ENCODE measurements at places on chromosomes 5 and 9.

GRCh38 chr9:79043916-79044315 lies 527.8 kb upstream of the TLE4 start:
- no peak for DNase-seq

DNA sequence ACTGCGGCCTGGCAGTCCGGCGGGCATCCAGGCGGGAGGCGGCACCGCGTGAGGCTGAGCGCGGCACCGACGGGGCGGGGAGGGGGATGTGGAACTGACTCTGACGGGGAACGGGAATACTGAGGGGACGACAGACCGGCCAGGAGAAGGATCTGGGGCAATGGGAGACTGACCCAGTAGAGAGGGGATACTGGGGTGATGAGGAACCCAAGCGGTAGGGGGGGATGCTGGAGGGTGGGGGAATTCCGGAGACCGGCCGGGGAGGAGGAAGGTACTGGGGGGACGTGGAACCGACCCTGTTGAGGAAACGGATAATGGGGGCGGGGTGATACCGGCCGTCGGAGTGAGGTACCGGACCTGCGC lies 423 bp downstream of the IPPK start:
- no peak for DNase-seq

- DNase-seq = no peak
Measured at GRCh38 chr9:34426347-34427074, 31.9 kb downstream of the FAM219A start.

DNA sequence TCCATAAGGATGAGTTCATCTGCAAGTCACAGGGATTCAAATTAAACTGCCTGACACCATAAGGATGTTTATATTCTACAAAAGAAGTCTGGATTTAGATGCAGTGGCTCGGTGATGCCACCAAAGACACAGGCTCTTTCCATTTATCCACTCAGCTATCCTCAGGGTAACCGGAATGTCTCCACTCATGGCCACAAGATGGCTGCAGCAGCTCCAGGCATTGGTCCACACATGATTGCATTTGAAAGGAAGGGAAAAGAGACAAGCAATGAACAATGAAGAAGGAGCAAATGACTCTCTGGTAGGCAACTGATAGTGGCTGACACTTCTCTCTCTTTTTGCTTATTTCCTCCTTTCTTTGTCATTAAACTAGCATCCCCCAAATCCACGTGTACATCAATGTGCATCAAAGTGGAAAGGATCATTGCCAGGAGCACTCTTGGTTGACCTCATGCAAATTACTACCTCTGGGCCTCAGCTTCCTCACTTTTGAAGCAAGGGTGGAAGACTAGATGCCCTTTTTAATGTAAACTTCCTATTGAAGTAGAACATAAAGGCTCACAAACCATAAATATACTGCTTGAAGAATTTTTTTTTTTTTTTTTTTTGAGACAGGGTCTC lies 7.2 kb upstream of the SNX30 start:
- DNase-seq = no peak

GRCh38 chr9:33128570-33128969 lies 38.6 kb downstream of the B4GALT1 start:
- DNase-seq = no peak

GRCh38 chr5:57166276-57166675 lies 7.6 kb upstream of the GPBP1 start:
- no peak for DNase-seq

DNA sequence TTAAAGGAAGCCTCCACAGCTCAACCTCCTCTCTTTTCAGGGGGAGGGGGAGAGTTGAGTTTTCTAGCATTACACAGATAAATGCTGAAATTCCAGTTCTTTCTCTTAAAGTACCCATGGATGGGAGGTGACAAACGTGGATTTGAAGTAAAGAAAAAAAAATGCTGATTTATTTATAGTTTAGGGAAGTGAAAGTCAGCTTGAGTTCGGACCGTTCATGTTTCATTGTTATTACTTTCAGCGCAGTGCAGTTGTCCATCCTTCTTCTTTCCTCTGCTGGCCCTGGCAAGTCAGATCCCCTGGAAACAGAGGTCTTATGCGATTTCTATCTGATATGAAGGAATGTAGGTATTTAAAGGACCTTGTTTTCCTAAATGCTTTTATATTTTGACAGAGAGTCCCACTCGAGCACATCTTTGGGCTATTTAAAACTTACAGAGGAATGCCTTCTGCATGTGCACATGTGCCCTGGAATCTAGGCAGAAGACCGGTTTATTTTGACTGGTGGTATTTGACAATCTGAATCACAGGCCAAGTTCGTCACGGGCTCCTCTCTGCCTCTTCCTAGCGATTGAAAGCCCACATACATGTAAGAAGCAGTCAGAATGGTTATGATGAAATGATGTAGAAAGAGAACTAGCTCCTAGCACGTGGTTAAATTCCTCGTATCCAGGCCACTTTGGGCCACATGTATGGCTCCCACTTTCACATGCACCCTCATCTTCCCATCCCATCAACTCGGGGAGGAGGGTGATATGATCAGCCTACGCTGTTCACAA lies 385.2 kb upstream of the KLF4 start:
- no peak for DNase-seq

DNA sequence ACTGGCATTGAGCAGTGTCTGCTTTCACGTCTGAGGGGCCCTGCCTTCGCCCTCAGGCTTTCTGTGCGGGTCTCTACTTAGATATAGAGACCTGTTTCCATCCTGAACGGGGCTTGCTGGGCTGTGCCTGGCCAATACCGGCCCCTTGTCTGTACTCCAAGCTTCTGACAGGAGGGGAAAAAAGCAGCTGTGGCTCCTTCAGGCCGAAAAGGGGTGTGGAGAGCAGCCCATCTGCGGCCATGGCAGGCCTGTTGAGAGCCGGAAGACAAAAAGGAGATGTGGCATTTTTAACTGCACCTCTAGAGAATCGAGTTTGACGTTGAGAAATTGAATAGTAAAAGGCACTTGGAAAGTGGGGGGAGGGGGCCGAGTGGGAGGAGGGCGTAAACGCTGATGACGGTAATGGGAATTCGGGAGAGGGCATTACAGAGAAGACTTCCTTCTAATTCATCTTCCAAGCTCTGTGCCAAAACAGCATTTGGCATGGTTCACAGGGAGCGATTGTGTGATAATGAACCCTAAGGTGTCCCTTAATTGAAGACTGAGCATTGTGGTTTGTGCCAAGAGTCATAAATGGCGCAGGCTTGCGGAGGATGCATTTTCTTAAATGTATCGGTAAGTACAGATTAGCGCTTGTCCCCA lies 25.1 kb upstream of the PRDM12 start:
- no peak for DNase-seq

GRCh38 chr9:124660341-124660801 lies 110.7 kb downstream of the NR6A1 start:
- peak; percentile 12 for DNase-seq

GRCh38 chr5:151094030-151094851 lies 13.4 kb upstream of the TNIP1 start:
- DNase-seq = peak; percentile 81

DNA sequence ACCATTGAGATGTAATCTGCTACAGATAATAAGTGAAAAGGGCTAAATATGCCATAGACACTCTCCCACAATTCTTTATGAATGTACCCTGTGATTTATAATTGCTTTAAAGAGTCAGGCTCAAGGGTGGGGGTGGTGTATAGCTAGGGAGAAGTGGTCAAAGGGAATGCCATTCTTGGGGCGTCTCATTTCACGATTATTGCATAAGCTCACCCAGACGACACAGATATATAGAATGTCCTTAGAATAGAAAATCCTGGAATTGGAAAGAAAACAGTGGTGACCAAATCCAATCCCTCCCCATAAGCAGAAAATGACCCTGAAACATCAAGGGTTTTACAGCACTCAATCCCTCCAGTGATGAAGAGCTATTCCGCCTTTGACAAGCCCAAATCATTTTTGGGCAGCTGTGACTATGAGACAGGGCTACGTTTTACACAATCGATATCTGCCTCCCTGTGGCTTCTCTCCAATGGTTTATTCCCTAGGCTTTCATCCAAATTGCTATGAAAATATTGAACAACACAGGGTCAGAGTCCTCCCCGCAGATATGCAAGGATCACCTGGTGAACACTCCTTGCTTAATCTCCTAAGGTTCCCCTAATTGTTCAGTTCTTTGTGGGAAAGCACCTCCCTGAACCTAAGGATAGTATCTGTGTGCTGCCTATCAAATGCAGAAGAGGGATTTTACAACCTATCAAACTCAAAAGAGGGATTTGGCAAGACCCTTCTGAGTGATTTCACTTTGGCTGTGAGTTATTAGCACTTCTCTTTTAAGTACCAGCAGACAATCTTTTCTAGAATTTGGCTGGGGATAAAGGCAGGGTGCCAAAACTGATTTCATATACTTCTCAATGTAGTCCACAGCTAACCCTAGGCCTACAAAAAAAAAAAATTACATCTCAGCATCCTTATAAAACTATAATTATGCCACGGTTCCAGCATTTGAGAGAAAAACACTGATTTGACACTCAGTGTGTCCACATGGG lies 144.9 kb upstream of the CDH6 start:
- no peak for DNase-seq
